Cortex of kidney (tissue), 1 donor: ENCODE measurements at places on chromosomes 5 and 9.

DNA sequence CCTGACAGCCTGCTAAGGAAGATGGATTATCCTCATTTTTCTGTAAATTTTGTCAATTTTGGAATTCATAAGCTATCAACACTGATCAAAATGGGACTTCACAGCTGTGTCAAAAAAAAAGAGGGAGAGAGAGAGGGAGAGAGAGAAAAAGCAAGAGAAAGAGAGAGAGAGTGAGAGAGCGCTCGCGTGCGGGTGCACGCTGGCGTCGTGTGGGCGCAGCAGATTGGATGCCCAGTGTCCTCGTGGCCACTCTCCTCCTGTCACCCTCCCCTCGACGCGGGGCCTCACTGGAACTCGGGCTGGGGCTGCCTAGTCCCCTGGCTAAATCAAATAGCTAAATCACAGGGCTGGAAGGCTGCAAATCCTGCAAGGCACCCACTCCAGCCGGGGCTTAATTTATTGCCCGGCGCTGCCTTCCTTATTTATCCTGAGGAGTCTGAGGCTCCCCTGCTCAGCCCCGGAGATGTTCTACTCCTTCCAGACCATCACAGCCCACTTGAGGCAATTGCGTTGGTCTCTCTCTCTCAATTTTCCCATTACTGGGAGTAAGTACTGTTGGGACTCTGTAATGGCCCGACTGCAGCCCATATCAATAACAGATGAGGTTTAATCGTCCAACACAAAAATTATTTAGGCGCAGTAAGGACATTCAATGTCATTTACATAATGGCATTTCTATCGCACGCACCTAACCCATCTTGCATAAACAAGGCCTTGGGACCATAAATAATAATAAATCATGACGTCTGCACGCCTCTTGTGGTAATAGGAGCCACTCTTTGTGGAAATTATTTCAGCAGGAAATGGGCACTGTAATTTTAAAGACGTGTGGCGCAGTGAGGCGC lies 94.2 kb downstream of the PAX5 start:
- DNase-seq, result no peak

- no peak for DNase-seq
Measured at GRCh38 chr9:70510157-70510770, 95.8 kb upstream of the KLF9 start.

DNA sequence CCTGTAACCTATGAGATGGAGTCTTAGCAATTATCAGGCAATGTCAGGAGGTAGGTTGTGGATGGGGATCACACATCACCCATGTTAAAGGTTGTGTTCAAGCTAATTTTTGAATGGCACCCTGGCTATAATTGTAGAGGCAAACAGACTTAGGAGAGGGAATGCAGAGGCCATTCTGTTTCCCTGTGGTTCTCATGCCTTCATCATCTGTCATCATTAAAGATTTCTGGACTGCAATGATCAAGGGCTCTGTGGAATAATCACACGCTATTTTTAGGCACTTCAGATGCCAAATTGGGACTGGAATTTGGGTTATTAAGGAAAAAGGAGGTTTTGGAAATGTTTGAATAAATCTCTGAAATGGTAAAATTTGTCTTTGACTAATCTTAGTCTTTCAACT lies 1065.4 kb downstream of the TAF11L14 start:
- DNase-seq, result no peak

DNA sequence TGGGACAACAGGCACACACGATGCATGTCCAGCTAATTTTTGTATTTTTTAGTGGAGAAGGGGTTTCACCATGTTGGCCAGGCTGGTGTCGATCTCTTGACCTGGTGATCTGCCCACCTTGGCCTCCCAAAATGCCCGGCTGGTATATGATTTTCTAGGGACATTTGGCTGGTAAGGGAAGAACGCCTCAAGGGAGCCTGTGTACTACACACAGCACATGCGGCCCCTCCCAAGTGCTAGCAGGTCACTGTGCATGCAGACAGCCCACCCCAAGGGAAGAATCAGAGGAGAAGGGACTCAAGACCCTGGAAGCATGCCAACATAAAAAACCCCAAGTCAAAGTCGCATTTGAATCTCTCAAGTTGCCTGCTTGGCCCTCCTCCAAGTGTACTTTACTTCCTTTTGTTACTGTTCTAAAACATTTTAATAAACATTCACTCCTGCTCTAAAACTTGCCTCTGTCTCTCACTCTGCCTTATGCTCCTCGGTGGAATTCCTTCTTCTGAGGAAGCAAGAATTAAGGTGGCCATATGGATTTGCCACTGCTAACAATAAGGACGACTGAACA lies 24.3 kb upstream of the OTULINL start:
- DNase-seq, result no peak

DNA sequence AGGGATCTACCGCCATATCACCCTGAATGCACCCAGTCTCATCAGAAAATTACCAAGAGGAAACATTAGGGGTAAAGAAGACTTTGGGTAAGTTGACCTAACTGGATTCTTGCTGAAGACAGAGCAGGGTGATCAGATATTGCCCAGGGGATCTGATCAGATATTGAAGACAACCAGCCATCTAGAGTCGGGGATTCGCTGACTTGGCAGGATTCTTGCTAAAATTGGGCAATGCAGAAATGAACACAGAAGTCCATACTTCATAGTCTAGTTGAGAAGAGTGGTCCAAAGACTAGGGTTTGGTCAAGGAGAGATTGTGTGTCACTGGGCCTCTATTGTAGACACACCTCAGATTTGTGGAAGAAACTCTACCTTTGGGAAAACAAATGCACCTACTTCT lies 107.2 kb downstream of the SV2C start:
- no peak for DNase-seq
